ENCODE measurements at places on chromosomes 6 and 20. TPM values are rescaled to one million over a fixed set of nuclear protein-coding genes. Genes with fewer than 3 reads are reported as not detected.

The AGER gene
- 0.78 TPM for total RNA-seq

The OPN5 gene
- total RNA-seq: not detected

The OXT gene
- not detected for total RNA-seq

The PERP gene
- 28.5 TPM for total RNA-seq

The C20orf141 gene
- total RNA-seq: not detected

The FRMD1 gene
- not detected for total RNA-seq

The ASIP gene
- not detected for total RNA-seq

The PTP4A1 gene
- 43.9 TPM for total RNA-seq

The MTFR2 gene
- 3.1 TPM for total RNA-seq

The IPCEF1 gene
- total RNA-seq: 0.22 TPM
